ENCODE measurements at places on chromosomes 7 and 10.
A peak's percentile ranks its signal among the peaks of the same experiment; 100 is the strongest.

DNA sequence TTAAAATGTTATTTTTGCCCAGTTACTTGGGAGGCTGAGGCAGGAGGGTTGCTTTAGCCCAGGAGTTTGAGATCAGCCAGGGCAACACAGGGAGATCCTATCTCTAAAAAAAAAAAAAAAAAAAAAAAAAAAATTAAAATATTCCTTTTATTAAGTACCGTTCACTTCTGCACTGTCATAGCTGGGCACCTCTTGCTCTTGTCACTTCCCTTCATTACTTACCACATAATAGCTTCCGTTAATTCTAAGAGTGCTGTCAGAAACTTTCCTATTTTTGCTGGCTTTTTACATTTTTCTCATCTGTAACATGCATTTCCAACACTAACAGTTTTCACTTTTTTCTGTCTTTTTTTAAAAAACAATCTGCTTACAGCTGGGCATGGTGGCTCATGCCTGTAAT lies 132.9 kb downstream of the PIP4K2A start:
- no peak for DNase-seq

DNA sequence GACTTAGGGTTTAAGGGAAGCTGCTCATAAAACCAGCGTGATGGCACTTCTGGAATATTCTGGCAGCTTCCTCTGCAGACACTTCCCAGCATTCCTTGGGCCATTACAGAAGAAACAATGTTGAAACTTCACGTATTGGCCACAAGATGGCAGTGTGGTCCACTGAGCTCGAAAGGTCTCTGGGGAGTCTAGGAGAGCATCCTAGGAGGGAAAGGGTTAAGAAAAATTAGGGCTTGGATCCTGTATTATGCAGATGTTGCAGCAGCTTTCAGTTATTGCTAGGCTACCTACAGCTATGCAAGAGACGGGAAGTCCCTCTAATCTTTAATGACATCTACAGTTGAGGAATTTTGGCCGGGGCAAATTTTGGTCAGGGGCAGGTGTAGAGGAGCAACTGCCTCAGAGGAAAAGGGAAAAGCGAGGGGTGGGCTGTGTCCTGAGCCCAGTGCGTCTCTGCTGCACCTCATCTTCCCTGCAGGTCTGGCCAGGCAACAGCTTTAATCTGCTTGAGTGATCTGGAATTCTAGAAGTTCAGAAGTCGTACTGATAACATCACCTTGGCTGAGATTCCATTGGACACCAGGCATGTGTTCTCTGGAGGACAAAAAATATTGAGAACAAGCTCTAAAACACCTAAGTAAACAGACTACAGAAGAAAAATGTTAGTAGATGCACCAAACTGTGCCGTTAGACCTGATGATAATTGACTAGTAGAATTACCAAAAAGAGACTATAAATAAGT lies 220.8 kb upstream of the PRSS58 start:
- peak; percentile 37 for DNase-seq

GRCh38 chr7:83001362-83002040 lies 161.2 kb downstream of the PCLO start:
- no peak for DNase-seq

GRCh38 chr7:113087071-113087998 lies 708 bp upstream of the GPR85 start:
- no peak for DNase-seq
